NCI-H146 (cell line): ENCODE measurements at places on chromosomes 5 and 9.
A peak's percentile ranks its signal among the peaks of the same experiment; 100 is the strongest.

DNA sequence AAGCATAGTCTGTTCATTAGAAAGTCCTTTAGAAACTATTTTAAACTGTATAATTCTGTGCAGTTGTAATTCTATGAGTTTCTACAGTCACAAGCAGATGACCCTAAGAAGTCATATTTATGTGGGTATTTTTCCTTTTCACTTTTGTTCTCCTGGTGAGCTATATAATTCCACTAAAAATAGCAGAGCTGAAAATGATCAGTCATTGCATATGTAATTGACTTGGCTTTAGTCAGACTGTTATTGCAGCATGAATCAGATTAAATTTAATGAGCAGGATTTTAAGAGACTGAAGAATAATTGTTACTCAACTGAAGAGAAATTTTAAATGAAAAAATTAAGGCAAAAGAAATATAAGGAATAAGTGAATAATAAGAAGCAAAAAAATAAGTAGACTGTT, 108.5 kb downstream of the MTREX start:
- no peak for DNase-seq

DNA sequence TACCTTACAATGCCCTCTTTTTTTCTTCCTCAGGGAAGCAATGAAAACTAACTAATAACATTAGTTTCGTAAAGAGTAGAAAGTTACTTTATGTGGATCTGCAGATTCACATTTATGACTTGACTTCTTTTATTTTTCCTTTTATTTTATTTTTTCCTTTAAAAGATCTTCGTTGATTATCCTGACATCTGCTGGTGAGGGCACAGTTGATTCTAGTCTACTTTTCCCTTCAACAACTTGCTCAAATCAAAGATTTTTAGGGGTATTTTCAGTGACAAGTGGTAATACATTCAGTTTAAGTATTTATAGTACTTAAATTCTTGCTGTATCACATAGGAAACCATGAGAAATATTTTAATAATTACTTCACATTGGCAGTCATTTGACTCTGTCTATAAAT, 4.9 kb downstream of the EDIL3 start:
- DNase-seq, result no peak

DNA sequence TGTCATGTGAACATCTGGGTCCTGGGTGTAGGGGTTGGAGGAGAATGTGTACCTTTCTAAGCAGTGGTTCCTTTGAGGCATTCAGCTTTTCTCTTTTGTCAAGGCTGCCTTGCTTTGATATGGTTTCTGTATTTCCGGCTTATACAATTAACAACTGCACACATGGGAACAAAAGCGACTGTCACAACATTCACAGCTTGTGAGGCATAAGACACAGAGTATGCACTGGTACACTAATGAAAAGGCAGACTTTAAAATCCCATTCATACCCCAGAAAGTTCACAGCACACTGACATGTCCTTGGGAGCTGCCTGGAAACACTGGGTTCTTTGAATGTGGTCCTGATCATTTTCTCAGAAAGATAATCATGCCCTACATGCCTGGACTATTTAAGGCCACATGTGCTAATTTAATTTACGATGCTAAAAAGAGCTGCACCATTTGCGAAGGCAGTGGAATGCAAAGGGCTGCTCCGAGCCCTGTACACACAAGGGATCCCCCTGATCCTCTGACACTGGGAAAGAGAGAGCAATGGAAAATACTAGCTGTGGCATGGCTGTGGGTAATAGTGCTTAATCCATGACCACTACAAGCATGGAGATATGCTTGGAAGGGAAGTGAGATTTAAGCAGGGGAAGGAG, 131.8 kb downstream of the EFNA5 start:
- DNase-seq, result no peak

DNA sequence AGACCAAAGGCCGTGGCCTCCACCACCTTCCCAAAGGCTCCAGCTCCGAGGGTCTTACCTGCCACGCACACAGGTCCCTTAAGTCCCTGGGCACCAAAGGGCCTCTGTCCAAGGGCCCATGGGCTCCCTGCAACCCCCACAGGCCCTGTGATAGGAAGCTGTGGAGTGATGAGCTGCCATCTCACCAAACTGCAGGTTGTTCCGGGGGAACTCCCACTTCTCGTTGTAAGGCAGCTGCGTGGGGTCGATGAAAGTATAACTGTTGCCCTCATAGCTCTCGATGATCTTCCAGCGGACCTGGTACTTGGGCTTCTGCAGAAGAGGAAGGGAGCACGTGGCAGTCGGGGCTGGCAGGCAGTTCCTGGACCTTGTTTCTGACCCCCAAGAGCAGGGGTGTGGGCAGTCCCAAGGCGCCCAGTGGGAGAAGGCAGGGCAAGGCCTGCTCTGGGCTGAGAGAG, 24.8 kb downstream of the CSF1R start:
- DNase-seq, result no peak

- DNase-seq, result no peak
Measured at GRCh38 chr9:92820964-92821363, 56.3 kb upstream of the BICD2 start.

GRCh38 chr5:158436271-158437065, 577.5 kb upstream of the CLINT1 start:
- no peak for DNase-seq

DNA sequence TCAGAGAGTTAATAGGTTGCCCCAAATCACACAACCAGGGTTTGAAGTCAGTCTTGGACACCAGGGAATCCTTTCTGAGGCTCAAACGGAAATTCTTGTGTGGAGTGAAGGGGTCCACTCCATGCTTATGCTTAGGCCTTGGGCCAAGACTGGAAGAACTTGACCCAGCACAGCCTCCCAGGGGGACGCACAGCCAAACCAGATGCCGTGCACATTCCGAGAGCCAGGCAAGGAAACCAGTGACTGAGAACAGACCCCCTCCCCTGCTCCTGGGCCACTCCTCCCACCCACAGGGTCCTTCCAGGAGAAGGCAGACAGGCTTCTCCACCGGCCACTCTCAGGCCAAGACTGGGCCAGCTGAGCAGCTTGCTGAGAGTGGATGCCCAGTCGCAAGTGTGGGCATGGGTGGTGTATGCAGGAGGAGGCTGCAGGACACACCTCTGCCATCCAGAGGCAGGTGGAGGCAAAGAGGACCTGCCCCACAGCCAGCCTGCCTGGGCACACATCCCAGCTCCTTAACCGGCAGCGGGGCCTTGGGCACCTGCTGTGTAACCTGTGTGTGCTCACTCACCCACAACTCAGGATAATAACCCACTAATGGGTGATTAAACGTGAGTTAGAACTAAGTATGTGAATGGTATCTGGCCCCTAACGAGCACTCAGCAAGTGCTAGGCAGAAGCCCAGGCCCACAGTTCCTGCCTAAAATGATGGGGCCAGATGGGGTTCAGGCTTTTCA, 38.0 kb downstream of the NIPAL4 start:
- DNase-seq, result peak; percentile 4

GRCh38 chr5:73960023-73960422, 334.0 kb downstream of the ARHGEF28 start:
- no peak for DNase-seq

DNA sequence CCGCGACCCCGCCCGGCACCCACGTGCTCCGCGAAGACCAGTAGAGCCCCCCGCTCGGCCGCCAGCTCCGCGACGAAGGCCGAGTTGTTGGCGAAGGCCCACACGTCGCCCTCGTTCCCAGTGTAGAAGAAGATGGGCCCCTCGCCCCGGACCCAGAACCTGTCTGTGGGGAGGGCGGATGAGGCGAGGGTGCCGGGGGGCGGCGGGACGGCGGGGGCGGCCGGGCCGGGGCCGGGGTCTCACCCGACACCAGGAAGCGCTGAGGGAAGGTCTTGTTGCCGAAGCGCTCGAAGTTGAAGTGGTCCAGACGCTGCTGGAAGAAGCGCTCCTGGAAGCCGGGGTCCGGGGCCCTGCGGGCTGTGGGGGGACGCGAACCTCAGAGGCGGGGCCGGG, 317 bp downstream of the DPP7 start:
- DNase-seq, result no peak
